A549 treated with CpdA at 1 μM for 4 hours (cell line): ENCODE measurements at places on chromosomes 11 and 22. TPM values are rescaled to one million over a fixed set of nuclear protein-coding genes. Genes with fewer than 3 reads are reported as not detected.

PACSIN3 gene
- 25.8 to 36.2 TPM (median 30.0 TPM) in 5 replicates for total RNA-seq

IL17REL gene
- not detected in 5 replicates for total RNA-seq

CCDC15 gene
- 0.45 to 0.72 TPM (median 0.54 TPM) in 5 replicates for total RNA-seq

KRTAP5-10 gene
- not detected in 5 replicates for total RNA-seq

MRTFA gene
- total RNA-seq = 36.3 to 44.4 TPM (median 39.0 TPM) in 5 replicates

OR51A4 gene
- total RNA-seq = not detected in 5 replicates

LAYN gene
- total RNA-seq = 5.0 to 6.9 TPM (median 5.2 TPM) in 5 replicates

DLAT gene
- total RNA-seq = 24.1 to 33.2 TPM (median 27.0 TPM) in 5 replicates

GGTLC2 gene
- not detected in 5 replicates for total RNA-seq

MMP12 gene
- 0.02 to 0.09 TPM in 2 of 5 replicates, not detected in the others for total RNA-seq

SMIM35 gene
- not detected in 5 replicates for total RNA-seq

KRTAP5-11 gene
- total RNA-seq = not detected in 5 replicates

KRTAP5-1 gene
- total RNA-seq = not detected in 5 replicates

C11orf97 gene
- total RNA-seq = not detected in 5 replicates

ATG16L2 gene
- 3.1 to 5.4 TPM (median 3.5 TPM) in 5 replicates for total RNA-seq

NXPE2 gene
- not detected in 5 replicates for total RNA-seq

HIC2 gene
- total RNA-seq = 2.2 to 2.9 TPM (median 2.8 TPM) in 5 replicates
